ENCODE measurements at places on chromosomes 6 and 20.
A peak's percentile ranks its signal among the peaks of the same experiment; 100 is the strongest.

GRCh38 chr6:87641065-87641692 lies 51.2 kb downstream of the ORC3 start:
- DNase-seq = no peak

DNA sequence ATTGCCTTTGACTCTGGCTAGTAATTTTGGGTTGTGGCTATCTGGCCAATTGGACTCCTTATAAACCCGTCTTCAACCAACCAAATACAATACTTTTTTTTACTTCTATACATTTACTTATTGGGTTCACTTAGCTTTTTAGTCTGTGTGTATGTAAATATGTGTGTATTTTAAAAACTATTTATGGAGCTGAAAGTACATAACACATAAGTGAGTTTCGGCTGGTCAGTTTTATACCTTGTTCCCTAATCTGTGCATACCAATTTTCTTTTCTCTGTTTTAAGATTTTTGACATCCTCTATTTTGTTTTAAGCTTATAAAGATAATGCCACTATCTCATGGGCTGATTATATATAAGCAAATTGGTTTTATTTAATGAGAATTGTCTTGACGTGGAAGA lies 129.5 kb downstream of the LRRC1 start:
- DNase-seq = no peak

- DNase-seq = no peak
Measured at GRCh38 chr6:68333442-68333841, 301.6 kb upstream of the ADGRB3 start.

- DNase-seq = no peak
Measured at GRCh38 chr6:87799651-87800050, 97.6 kb upstream of the AKIRIN2 start.

GRCh38 chr20:37243937-37244571 lies 17.6 kb downstream of the GHRH start:
- no peak for DNase-seq

DNA sequence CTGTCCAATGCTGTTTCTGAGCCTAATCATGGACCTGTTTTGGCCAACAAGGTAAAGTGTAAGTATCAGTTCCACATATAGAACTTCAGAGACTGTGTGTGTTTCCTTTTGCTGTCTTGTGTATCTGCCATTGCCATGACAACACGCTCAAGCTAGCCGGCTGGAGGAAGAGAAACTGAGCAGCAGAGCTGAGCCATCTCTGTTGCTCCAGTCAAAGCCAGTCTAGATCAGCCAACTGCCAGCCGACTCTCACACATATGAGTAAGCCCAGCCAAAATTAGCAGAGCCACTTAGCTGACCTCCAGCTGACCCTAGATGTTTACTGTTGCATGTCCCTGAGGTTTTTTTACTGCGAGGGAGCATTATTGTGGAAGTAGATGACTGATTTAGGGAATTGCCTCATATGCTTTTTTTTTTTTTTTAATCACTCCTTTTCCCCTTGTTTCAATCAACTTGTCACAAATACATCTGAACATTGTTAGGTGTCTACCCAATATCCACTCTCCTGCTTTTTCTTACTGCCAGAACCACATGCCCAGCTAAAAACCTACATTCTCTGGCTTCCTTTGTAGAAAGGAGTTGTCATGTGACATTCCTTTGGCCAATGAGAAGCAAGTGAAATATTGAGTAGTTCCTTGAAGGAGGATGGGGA lies 304.3 kb upstream of the SUPT3H start:
- DNase-seq = no peak

DNA sequence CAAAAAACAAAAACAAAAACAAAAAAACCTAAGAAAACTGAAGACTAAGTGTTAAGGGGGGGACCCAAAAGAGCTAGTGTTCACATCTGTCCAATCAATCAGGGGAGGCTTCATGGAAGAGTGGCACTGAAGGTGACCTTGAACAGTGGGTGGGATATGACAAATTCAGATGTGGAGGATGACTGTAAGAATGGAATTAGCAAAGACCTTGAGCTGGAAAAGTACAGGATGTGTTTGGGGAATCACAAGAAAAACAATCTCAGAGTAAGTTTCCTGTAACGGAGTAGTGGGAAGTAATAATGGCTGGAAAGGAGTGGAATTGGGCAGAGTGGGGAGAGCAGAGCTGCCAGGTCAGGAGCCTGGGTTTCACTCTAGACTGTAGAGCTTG lies 2.9 kb upstream of the IER3 start:
- no peak for DNase-seq

- DNase-seq = no peak
Measured at GRCh38 chr6:78797270-78797669, 70.1 kb upstream of the IRAK1BP1 start.

DNA sequence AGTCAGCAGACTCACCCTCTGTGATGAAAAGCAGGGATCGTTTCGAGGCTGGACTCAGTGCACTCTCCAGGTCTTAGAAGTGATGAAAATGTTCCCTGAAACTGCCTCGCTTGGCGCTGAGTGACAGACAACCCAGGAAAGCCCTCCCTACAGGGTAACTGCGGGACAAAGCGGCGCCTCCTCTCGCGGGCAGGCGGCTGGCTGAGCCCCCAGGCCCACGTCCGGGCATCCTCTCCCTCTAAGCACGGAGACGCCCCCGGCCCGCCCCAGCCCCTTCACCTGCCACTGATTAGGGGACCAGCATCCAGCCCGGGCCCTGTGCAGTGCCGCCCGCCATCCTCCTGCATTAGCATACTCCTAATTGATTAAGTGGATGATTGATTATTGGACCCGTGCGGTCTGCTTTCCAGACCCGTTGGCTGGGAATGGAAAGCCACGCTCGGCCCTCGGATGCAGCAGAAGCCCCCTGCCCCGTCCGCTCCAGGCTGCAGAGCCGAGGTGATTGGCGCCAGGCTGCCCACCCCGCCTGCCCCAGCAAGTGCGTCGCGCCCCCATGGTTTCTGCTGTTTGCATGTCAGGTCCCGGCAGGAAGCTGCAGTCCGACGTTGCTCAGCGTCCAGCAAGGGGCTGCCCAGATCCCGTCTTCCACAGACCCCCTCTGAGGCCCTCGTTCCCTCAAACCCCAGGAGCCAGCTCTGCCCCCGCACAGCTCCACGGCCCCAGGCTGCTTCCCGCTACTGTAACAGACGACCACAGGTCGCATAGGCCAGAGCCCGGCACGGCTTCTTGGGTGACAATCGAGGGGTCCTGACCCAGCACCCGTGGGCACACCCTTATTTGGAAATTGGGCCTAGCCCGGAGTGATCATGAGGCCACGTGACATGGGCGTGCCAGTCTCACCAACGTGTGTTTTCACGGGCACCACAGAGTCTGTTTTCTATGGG lies 131.6 kb downstream of the DLL1 start:
- DNase-seq = no peak

- DNase-seq = no peak
Measured at GRCh38 chr20:2640899-2641298, 11.5 kb upstream of the NOP56 start.

DNA sequence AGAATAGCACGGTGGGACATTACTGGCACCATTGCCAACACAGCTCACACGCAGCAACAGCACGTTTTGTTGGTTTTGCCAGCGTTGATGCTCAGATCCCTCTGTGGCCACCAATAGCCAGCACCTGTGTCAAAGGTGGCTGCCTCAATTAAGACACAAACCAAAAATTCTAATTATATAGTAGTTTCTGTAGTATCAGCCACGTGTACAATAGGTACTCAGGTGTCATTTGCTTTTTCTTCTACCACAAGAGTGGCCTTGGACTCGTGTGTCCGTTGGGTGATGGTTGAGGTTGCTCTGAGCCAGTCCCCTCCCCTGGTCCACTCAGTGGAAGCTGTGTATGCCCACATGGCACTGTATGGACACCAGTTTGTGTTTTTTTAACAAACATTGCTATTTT lies 105.1 kb downstream of the CARMIL1 start:
- DNase-seq = no peak

- DNase-seq = no peak
Measured at GRCh38 chr6:43544461-43544860, 27.6 kb downstream of the POLR1C start.

GRCh38 chr6:15464211-15464725 lies 198.6 kb downstream of the DTNBP1 start:
- peak; percentile 15 for DNase-seq

GRCh38 chr20:8226106-8226505 lies 94.0 kb downstream of the PLCB1 start:
- DNase-seq = no peak

DNA sequence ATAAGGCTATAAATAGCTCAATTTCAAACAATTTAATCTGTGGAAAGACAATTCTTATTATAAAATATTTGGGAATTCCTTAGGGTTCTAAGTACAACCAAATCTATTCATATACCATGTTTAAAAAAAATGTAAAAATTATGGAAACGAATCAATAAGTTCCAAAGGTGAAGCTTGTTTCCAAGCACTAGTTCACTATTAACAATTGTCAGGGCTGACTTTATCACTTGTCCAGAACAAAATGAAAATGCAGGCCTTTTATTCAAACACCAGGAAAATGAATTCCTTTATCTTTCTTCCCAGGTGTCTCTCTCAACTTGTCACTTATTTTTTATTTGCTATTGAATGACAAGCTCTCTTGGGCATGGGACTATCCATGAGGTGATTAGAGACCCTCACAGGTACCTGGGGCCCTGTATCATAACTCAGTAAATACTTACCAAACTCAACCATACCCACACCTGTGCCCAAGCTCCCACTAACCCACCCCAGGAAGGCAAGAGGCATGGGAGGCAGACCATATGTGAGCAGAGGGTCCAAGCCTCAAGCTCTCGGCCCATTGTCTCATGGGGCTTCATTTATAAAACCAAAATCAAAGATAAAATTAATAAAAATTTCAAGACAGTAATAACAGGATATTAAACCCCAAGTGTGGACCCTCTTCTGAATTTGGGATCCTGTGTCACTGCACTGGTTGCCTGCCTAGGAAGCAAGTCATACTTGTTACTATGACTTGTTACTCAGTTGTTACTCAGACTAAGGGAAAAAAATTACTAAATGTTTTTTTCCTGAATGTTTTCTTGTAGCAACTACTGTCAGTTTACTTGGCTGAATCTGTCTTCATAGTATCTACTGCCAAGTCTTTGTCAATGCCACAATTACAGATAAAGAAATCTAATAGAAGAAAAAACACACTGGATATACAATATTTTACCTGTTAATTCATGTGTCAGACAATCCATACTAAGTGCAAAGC lies 54.7 kb downstream of the PTPRK start:
- no peak for DNase-seq

DNA sequence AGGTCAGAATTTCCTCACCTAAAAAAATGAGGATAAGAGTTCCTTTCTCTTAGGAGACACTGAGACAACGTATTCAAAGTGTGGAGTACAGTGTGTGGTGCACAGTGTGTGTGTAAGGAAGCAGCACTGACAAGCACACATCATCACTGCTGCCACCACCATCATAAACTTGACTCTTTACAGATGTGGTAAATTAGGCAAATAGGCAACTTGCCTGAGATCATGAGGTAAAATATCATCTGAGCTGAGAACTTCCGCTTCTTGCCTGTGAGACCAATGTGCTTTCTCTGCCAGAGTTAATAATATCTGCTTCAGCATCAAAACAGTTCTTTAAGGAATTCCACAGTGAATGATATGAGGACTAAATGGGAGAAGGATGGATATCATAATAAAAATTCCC lies 52.7 kb downstream of the LYRM4 start:
- no peak for DNase-seq

GRCh38 chr6:137403855-137404254 lies 90.3 kb downstream of the OLIG3 start:
- peak; percentile 60 for DNase-seq

DNA sequence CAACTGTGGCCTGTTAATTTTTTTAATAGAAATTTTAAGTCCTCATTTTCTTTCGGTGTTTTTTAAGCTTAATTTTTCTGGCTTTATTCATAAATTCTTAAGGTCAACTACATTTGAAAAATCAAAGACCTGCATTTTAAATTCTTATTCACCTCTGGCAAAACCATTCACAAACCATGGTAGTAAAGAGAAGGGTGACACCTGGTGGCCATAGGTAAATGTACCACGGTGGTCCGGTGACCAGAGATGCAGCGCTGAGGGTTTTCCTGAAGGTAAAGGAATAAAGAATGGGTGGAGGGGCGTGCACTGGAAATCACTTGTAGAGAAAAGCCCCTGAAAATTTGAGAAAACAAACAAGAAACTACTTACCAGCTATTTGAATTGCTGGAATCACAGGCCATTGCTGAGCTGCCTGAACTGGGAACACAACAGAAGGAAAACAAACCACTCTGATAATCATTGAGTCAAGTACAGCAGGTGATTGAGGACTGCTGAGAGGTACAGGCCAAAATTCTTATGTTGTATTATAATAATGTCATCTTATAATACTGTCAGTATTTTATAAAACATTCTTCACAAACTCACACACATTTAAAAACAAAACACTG lies 10.1 kb downstream of the HFE start:
- DNase-seq = peak; percentile 85

DNA sequence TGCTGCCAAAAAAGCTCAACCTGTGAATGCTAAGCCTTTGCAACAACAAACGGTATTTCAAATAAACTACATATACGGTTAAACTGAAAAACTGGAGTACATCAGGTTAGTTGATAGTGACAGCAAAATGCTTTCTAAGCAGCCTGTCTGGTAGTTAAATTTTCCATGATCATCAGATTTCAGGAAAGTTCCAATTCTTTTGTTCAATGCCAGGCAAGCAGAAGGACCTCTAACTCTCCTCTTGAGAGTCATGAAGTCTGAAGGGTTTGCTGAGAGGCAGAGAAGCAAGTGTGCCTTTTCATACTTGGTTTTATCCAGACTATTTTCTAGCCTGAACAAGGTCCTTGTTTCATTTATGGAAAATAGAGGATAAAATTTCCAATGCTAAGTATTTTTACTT lies 4.5 kb downstream of the FLRT3 start:
- DNase-seq = no peak

DNA sequence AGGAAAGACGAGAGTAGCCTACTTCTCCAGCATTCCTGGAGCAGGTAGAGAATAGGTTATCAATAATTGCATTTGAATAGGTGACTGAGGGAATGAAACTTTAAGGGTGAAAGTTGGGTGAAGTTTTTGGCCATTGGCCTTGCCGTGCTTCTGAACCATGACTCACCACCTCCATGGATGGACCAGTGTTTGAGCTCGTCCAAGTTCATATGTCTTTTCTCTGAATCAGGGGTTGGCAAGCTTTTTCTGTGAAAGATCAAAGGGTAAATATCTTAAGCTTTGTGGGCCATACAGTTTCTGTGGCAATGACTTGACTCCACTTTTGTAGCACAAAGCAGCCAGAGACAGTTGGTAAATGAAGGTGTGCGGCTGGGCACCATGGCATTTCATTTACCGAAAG lies 31.8 kb downstream of the SNRNP48 start:
- DNase-seq = no peak
